ENCODE measurements at places on chromosomes 1 and 21. TPM values are rescaled to one million over a fixed set of nuclear protein-coding genes. Genes with fewer than 3 reads are reported as not detected.

- DNase-seq: no peak
Measured at GRCh38 chr1:202068596-202068995, 54.1 kb upstream of the GPR37L1 start.

The RUNX3 gene
- total RNA-seq: 0.10 TPM

The S100A12 gene
- 87.6 TPM for total RNA-seq

- no peak for DNase-seq
Measured at GRCh38 chr1:7187112-7187493, 401.8 kb downstream of the CAMTA1 start.

DNA sequence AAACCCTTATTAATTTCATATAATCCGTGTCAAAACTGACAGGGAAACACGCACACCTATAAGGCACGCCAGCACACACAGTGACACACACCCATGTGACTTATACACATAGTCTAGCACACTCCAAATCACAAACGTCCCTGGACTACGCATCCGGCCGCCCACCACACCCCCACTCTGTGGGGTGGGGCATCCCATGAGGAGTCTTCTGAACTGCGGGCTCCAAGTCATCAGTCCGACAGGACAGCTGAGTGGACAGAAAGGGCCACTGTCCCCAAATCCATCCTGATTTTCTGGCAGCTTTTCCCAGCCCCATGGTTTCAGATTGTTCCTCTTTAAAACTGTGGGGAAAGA is 829 bp downstream of the PEA15 start:
- DNase-seq: no peak

- no peak for DNase-seq
Measured at GRCh38 chr1:36511804-36512798, 29.4 kb upstream of the CSF3R start.

DNA sequence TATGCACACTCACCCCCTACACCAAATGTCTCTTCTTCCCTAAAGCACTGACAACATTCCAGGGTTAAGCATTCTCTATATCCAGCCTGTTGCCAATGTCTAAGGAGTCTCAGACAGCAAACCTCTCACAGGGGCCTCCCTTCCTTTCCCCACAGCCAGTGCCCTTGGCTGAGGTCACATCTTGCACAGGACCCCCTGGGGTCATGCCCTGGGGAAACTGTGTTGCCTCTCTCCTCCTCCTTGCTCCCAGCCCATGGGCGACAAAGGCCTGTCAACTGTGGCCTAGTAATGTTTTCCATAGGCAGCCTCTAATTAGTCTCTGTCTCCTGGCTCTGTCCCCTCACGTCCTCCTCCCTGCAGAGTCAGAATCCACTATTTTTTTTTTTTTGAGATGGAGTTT is 54.6 kb downstream of the NENF start:
- no peak for DNase-seq

GRCh38 chr21:45572783-45573451 is 30.7 kb upstream of the SLC19A1 start:
- no peak for DNase-seq

The LY9 gene
- not detected for total RNA-seq

The ST6GALNAC3 gene
- 64.0 TPM for total RNA-seq

Data from spinal cord (tissue), 10 donors.